ENCODE measurements at places on chromosomes 5 and 9.

GRCh38 chr5:73278693-73279092 is 105.7 kb downstream of the TMEM174 start:
- DNase-seq, result no peak
- H3K27me3 ChIP-seq, result peaks cover 27% of the 10 kb centered on the region
- H3K4me1 ChIP-seq, result peaks cover 58% of the 10 kb centered on the region
- no peak overlapping the region for H3K4me3 ChIP-seq
- peak overlapping the region; percentile 75 for H3K27ac ChIP-seq

DNA sequence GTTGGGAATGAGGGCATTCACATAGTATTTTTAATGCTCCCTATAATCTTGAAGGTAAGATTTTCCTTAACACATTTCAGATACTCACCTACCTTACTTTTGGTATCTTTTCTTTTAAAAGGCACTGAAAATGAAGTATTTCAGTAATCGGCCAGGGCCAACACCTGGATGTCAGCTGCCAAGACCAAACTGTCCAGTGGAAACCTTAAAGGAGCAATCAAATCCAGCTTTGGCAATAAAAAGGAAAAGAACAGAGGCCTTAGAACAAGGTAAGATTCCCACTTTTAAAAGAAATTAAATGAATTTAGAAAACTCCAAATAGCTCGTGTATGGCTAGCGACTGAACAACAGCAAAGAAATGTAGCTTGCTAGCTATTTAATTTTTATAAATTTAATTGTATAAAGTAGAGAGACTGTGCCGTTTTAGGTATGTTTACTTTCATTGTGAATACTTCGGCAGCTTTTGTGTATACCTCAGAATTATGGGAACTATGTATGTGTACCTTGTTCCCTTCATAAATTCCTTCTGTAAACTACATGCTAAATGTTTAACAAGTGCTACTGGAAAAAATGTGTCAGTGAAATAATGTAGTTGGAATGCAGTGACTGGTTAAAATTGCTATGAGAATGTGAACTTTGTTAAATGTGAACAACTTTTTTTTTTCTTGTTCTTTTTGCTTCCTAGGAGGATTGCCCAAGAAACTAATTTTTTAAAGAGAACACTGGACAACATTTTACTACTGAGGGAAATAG is 41.9 kb downstream of the CDK7 start:
- no peak for DNase-seq
- no peaks in the 10 kb centered on the region for H3K27me3 ChIP-seq
- H3K36me3 ChIP-seq, result peaks cover 13% of the 10 kb centered on the region
- no peak overlapping the region for H3K27ac ChIP-seq

DNA sequence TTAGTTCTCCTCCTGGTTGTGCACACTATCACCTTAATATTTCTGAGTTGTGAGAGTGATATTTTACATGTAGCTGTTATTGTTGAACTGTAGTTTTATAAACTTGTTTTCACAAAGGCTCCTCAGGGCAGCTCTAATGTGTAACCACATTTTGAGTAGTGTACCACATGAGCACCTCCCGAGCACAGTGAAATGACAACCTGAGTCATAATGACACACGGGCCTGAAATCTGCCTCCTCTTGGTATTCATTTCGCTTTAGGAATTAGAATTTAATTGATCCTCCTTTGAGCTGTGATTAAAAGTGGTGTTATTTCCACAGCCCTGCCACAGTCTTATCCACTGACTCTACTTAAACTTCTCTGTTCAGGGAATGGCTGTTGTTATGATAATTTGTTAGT is 7.9 kb downstream of the MTRR start:
- H3K4me1 ChIP-seq, result peaks cover 17% of the 10 kb centered on the region
- no peak overlapping the region for H3K4me3 ChIP-seq
- peaks cover 44% of the 10 kb centered on the region for H3K36me3 ChIP-seq
- no peak overlapping the region for H3K27ac ChIP-seq

- no peak overlapping the region for H3K4me3 ChIP-seq
- H3K27me3 ChIP-seq, result no peaks in the 10 kb centered on the region
- no peak for DNase-seq
- no peak overlapping the region for H3K27ac ChIP-seq
- no peaks in the 10 kb centered on the region for H3K4me1 ChIP-seq
These were observed 581.8 kb upstream of the WWC1 start for GRCh38 chr5:167709625-167710024.

- peaks cover 19% of the 10 kb centered on the region for H3K4me1 ChIP-seq
- H3K27ac ChIP-seq, result peak overlapping the region; percentile 46
- no peak for DNase-seq
- H3K27me3 ChIP-seq, result no peaks in the 10 kb centered on the region
These were observed 236.5 kb upstream of the TRIM32 start for GRCh38 chr9:116450378-116451139.

All from type B pancreatic cell (in vitro differentiated cells).